ENCODE measurements at places on chromosomes 7 and 10. TPM values are rescaled to one million over a fixed set of nuclear protein-coding genes. Genes with fewer than 3 reads are reported as not detected.

The CDK1 gene
- total RNA-seq: 164 TPM

The GSAP gene
- 0.55 TPM for total RNA-seq

The GNB2 gene
- 180 TPM for total RNA-seq

DNA sequence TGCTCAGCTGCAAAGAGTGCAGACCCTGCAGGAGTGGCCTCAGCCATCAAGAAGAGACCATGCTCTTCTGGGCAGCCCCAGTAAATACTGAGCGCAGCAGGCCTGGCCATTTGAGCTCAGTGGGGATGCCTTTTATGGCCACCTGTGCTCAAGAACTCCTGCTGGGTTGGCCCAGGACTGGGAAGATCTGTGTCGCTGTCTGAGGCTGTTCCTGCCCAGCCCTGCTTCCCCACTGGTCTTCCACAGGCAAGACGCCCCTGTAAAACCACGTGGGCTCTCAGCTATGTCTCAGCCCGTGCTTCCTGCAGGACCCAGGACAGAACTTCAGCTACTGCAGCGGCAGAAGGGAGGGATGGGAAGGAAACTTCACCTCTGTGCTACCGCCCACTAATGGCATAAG, 10.5 kb upstream of the PPIF start:
- no peak for DNase-seq

GRCh38 chr7:98215561-98216495, 4.6 kb downstream of the BHLHA15 start:
- DNase-seq: no peak

GRCh38 chr10:71748671-71749191, 24.6 kb downstream of the VSIR start:
- DNase-seq: peak; percentile 85

- DNase-seq: no peak
These were observed 528.9 kb downstream of the PARD3 start for GRCh38 chr10:34286136-34286739.

- DNase-seq: no peak
These were observed 1.1 kb upstream of the MACC1 start for GRCh38 chr7:20218279-20218678.

GRCh38 chr7:157461573-157462418, 125.0 kb downstream of the DNAJB6 start:
- no peak for DNase-seq

Measured in OCI-LY7 (cell line).